ENCODE measurements at places on chromosomes 16 and 17. TPM values are rescaled to one million over a fixed set of nuclear protein-coding genes. Genes with fewer than 3 reads are reported as not detected.

The BOLA2 gene
- total RNA-seq, result 7.7 TPM

The CCDC78 gene
- 4.2 TPM for total RNA-seq

GRCh38 chr16:73025856-73026210, 22.1 kb downstream of the ZFHX3 start:
- H3K4me3 ChIP-seq, result no peak overlapping the region
- H3K27ac ChIP-seq, result no peak overlapping the region

DNA sequence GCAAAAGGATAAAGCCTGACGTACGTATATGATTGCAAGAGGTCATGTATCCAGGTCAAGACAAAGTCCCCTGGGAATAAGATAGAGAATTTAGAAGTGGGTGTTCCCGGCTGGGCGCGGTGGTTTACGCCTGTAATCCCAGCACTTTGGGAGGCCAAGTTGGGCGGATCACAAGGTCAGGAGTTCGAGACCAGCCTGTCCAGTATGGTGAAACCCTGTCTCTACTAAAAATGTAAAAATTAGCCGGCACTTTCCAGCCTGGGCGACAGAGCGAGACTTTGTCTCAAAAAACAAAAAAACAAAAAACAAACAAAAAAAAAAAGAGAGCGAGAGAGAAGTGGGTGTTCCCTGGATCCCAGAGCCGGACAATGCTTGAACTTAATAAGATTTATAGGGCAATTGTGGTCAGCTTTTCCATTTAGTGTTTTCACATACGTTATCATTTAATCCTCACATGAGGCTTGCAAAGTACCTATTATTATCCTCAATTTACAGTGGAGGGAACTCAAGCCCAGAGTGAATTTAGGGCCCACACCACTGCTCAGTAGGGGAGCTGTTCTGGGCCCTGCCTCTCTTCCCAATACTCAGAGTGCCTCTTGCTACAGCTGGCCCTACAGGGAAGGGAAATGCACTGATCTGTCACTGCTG, 481 bp upstream of the GLTPD2 start:
- peaks cover 31% of the 10 kb centered on the region for H3K4me1 ChIP-seq
- H3K27ac ChIP-seq, result no peak overlapping the region
- H3K36me3 ChIP-seq, result no peaks in the 10 kb centered on the region
- H3K4me3 ChIP-seq, result no peak overlapping the region
- H3K27me3 ChIP-seq, result peaks cover 37% of the 10 kb centered on the region

DNA sequence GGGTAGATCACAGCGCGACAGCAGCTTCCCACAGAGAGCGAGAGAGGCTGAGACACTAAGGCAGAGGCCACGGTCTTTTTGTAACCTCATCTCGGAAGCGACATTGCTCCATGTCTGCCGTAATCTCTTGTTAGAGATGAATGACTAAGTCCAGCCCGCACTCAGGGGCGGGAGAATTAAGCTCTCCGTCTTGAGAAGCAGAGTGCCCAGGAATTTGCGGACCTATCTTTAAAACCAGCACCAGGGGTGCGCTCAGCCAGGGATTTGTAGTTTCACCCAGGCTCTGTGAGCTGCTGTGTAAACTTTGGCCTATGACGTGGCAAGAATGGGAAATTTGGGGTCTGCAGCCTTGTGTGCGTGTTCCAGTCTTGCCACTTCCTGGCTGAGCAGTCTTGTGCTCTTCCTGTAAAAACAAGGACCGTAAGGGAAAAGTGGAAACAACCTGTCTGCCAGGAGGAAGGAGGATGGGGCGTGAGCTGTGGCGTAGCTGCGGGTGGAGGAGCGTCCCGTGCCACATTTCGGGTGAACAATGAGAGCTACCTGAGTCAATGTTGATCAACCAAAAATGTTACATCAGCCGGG, 16.0 kb upstream of the JPH3 start:
- DNase-seq, result no peak
- no peak overlapping the region for H3K27ac ChIP-seq
- H3K27me3 ChIP-seq, result peaks cover 27% of the 10 kb centered on the region
- H3K4me3 ChIP-seq, result no peak overlapping the region
- H3K4me1 ChIP-seq, result no peaks in the 10 kb centered on the region

- DNase-seq, result no peak
- no peaks in the 10 kb centered on the region for H3K36me3 ChIP-seq
- no peaks in the 10 kb centered on the region for H3K4me1 ChIP-seq
- no peak overlapping the region for H3K4me3 ChIP-seq
- H3K27me3 ChIP-seq, result no peaks in the 10 kb centered on the region
Measured at GRCh38 chr16:4591706-4592470, 22.8 kb downstream of the UBALD1 start.

All from activated CD4-positive, alpha-beta memory T cell treated with anti-CD3 and anti-CD28 coated beads for 36 hours (primary cell).